ENCODE measurements at places on chromosomes 5 and 9.

DNA sequence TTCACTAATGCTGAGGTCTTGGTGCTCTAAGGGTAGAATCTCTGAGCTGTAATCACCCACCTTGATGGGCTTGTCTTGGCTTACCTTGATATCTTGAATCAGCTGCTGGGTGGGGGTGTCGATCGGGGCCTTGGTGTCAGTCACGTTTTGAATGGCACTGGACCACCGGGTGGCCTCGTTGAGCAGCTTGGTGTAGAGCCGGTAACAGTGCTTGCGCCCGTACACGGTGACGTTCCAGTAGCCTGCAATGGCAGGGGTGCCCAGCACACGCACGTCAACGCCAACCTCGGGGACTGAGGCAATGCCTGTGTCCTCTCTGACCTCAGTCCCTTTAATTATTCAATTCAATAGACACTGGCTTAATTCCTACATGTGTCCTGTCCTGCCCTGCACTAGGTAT is 63.1 kb upstream of the RETREG1 start:
- no peak for DNase-seq

DNA sequence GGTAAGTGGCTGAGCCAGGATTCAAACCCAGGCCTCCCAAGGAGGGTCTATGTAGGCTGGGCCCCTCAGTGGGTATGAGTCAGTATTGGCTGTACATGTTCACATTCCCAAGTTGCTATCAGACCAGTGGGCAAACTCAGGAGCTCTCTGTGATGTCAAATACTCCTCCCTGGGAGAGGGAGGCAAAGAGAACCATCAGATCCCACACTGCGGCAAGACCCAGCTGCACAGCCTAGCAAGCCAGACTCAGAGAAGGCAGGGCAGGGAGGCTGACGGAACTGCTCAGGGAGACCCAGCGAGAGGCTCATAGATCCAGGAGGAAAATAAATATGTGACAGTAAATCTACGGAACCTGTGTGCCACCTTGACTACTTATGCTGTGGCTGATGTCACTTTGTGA is 42.6 kb upstream of the SAP30L start:
- no peak for DNase-seq

DNA sequence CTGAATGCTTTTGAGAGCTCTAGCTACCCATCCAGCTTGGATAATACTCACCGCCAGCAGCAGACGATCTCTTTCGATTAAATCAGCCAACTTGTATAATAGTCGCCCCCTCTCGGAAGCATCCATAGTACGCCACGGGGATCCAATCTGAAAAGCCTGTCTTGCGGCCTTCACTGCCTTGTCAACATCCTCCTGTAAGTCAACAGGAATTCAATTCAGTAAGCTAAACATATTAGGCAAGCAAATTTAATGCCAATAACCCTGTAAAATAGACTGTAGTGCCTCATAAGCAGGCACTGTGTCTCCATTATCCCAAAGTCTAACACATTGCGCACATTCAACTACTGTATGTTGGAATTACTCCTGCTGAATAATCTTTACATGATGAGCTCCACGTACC is 22.0 kb downstream of the ALDH1A1 start:
- DNase-seq: no peak

DNA sequence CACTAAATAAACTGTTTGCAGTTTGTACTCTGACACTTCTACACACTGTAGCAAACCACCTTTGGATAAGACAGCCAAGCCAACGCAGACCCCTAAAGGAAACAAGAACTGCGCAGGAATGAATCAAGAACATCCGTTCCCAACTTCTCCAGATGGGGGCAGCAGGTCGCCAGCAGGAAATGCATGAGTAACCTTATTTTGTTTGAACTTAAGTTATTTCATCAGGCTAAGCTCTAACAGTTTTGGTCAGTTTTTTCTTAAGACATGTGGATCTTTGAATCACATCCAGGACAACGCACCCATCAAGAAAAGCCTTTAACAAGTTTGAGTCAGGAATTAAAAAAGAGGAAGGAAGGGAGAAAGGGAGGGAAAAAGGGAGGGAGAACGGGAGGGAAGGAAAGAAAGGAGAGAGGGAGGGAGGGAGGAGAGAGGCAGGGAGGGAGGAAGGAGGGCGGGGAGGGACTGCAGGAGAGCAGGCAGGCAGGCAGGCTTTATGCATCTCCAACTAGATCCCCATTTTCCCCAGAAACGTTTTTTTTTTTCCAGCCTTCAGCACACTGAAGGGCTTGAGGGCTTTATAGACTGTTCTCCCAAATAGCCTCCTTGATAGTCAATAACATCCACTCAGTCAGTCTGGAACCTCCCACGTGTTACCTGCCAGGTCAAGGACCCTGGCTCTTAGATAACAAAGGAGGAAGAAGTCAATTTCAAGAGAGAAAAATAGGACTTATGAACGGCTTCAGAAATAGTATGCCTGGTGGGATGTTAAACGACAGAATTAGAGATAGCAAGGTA is 22.2 kb downstream of the BHMT start:
- peak; percentile 84 for DNase-seq

DNA sequence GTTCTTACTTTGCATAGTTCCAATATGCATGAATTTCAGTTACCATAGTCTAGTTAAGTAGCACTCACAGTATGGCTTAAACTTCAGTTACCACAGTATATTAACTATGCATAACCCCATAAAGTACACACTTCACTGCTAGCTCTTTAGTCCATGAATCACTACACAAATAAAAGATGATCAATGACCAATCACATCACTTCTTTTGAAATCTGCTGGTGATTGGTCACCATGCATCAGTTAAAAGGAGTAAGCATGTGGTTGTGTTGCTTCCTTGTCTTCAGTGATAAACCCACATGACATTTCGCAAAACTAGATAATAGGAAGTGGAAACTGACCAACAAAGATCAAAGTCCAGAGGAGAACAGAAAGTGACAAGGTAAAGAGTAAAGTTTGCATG is 79.0 kb downstream of the TAF11L14 start:
- no peak for DNase-seq

DNA sequence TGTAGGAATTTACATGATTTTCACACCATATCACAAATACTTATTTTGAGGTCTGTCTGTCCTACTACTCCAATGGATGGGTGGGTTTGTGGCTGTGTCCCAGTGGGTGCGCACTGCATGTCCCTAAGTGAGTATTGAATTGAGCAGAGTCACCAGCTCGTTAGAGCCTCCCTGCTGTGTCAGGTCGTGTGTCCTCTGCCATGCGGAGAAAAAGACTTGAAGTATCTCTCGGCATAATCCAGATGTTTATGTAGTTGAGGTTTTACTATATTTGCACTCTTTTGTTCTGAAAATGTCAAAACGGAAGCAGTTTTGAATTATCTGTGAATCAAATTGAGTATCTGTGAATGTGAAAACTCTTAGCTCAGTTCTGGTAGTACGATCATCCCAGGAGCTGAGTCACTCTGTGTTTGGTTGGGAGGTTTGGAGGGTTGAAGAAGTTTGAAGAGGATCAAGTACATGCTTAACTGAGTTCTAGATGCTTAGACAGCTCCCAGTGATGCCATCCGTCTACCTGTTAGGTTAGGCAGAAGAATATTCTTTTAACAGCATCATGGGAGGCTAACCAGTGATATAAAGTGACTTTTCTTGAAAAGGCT is 194.2 kb downstream of the TENT4A start:
- DNase-seq: no peak

All from activated CD8-positive, alpha-beta memory T cell treated with anti-CD3 and anti-CD28 coated beads for 24 hours (primary cell).